ENCODE measurements at places on chromosomes 11 and 22. TPM values are rescaled to one million over a fixed set of nuclear protein-coding genes. Genes with fewer than 3 reads are reported as not detected.

GRCh38 chr11:101091781-101092180 is 37.8 kb downstream of the PGR start:
- H3K27ac ChIP-seq, result no peak overlapping the region
- H3K4me3 ChIP-seq, result no peak overlapping the region
- DNase-seq, result no peak

DNA sequence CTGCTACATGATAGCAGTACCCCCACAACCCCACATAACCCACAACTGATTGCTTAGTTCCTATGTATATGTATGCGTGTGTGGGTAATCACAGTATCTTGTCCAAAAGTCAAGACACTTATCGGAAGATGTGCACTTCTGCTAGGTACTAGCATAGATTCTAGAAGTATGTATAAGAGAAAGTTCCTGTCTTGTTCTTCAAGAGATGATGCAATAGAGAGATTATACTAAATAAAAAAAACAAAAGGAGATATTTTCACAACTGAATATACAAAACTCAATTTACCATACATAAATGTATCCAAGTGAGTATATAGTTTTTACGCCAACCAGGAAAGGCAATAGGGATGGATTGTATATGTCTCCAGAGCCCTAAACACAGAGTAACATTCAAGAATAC is 112.0 kb downstream of the FCHSD2 start:
- no peak overlapping the region for H3K4me3 ChIP-seq
- no peak for DNase-seq

GRCh38 chr11:728901-729491 is 18.3 kb upstream of the TALDO1 start:
- H3K27ac ChIP-seq, result no peak overlapping the region
- peaks cover 26% of the 10 kb centered on the region for H3K4me1 ChIP-seq
- DNase-seq, result no peak

Gene TSPAN32
- total RNA-seq, result 27.1 TPM

DNA sequence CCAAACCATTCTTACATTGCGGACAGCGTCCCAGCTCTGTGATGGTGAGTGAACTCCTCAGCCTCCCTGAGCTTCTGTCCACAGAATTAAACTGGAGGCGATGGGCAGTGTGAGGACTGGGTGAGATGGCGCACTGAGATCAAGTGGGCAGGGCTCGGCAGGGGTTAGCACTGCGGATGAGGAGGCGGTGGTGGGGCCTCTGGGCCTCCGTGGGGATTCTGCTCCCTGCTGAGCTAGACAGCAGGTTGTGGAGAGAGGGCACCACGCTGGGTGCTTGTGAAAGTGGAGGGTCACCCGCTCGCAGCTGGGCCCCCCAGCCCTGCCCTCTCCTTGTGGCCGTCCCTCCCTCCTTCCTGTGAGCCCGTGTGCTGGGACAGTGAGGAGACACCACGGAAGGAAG is 25.6 kb upstream of the PARVG start:
- DNase-seq, result no peak
- H3K4me1 ChIP-seq, result no peaks in the 10 kb centered on the region
- peaks cover 72% of the 10 kb centered on the region for H3K36me3 ChIP-seq

Measured in left ventricle myocardium inferior (tissue), 1 donor.